ENCODE measurements at places on chromosomes 3 and 15.
A peak's percentile ranks its signal among the peaks of the same experiment; 100 is the strongest.

- H3K36me3 ChIP-seq = peaks cover 27% of the 10 kb centered on the region
- no peak overlapping the region for H3K27ac ChIP-seq
- H3K4me3 ChIP-seq = peak overlapping the region; percentile 72
- DNase-seq = no peak
- peaks cover 17% of the 10 kb centered on the region for H3K4me1 ChIP-seq
- no peaks in the 10 kb centered on the region for H3K27me3 ChIP-seq
Observed at GRCh38 chr3:58434511-58434910, 879 bp upstream of the PDHB start.

DNA sequence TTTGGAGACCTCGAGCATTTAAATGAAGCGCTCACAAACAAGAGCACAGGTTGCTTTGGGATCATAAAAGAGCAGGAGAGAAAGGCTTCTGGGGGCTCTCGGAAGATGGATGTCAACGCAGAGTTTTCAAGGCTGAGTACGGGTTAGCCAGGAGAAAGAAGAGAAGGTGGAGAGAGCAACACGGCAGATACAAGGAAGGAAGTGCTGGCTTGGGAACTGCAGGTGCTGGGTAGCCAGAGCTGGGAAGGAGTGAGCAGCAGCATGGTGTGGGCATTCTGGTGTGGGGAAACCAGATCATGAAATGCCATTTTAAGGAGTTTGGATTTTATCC, 580 bp upstream of the RUBCN start:
- H3K36me3 ChIP-seq = peaks cover 4% of the 10 kb centered on the region
- H3K27me3 ChIP-seq = no peaks in the 10 kb centered on the region
- no peak for DNase-seq
- H3K4me1 ChIP-seq = peaks cover 28% of the 10 kb centered on the region
- peak overlapping the region; percentile 89 for H3K4me3 ChIP-seq
- H3K27ac ChIP-seq = peak overlapping the region; percentile 82

DNA sequence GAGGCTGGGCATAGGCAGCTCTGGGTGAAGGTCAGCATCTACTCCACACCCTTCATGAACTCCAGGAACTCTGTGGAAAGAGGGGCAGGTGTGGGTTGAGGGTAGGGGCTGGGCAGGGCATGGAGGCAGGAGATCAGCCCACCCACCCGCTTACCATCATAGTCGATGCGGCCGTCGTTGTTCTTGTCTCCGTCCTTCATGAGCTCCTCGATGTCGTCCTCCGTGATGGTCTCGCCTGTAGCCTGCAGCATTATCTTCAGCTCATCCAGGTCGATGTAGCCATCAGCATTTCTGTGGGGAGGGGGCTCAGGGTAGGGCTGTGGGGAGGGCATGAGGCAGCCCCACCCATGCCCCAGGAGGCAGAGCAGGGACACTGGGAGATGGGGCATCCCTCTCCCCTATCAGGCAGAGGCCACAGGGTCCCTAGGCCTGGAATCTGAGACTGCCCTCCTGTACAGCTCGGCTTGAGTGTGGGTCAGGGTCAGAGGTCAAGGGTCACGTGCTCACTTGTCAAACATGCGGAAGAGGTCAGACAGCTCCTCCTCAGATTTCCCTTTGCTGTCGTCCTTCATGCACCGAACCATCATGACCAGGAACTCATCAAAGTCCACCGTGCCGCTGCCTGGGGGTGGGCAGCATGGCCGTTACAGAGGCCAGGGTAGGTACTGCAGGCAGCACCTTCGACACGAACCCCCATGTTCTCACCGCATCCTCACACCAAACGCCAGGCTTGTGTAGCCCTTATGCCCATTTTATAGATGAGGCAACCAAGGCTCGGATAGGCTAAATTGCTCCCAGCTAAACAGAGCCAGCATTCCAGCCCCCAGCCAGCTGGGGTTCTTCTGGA, 2.4 kb downstream of the TNNC1 start:
- H3K4me1 ChIP-seq = peaks cover 33% of the 10 kb centered on the region
- H3K4me3 ChIP-seq = no peak overlapping the region
- DNase-seq = no peak

- no peaks in the 10 kb centered on the region for H3K36me3 ChIP-seq
- no peaks in the 10 kb centered on the region for H3K4me1 ChIP-seq
- no peak overlapping the region for H3K4me3 ChIP-seq
- no peak overlapping the region for H3K27ac ChIP-seq
Observed at GRCh38 chr3:156350781-156351180, 204.1 kb downstream of the SSR3 start.

DNA sequence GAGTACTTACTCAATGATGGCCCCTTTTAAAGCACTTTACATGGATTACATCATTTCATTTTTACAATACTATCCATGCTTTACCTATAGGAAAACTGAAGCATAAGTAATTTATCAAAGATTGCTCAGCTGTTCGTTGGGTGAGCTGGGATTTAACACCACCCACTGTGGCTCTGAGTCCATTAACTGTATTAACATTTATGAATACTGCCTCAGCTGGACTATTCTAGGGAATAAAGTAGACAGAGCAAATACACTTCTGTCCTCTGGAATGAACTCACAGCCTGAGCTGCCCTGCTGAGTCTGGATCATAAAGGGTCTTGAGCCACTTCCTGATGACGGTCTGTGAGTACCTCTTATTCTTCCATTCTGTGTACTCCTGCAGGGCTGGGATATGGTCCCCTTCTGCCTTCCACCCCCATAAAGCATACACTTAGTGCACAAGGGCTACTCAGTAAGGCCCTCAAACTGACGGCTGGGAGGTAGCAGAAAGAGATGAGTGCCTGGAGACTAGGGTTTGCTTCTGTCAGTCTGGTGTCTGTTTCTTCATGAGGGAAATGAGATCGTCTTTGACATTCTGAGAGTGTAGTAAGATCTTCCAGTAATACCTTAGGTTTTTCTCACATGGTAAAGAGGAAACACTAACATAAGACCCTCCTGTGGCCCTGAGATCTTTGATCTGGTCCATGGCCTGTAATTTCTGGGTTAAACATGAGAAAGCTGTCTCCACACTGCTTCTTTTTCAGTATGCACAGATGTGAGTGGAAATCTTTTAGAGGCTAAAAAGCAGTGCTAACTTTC, 12.6 kb upstream of the ST6GAL1 start:
- H3K36me3 ChIP-seq = no peaks in the 10 kb centered on the region
- no peak overlapping the region for H3K27ac ChIP-seq
- no peaks in the 10 kb centered on the region for H3K27me3 ChIP-seq
- no peak overlapping the region for H3K4me3 ChIP-seq
- DNase-seq = no peak

DNA sequence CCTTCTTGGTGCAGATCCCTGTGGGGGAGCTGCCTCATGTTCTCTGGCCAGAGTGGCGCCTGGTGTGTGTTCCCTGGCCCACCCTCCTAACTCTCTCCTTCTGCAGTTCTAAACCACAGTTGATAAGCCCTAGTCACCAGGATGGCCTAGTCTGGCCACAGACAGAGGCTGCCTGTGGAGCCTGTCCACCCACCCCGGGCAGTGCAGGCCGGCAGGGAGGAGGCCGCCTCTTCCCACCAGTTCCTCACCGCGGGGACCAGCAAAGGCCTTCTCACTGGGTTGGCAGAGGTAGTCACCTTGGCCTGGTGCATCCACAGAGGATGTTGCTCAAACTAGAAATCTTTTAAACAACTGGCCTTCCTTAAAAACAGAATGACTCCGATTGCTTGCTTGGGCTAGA, 276.4 kb upstream of the TTC14 start:
- no peak overlapping the region for H3K27ac ChIP-seq
- DNase-seq = no peak
- no peak overlapping the region for H3K4me3 ChIP-seq
- no peaks in the 10 kb centered on the region for H3K36me3 ChIP-seq

GRCh38 chr3:139288266-139288821, 55.5 kb upstream of the MRPS22 start:
- no peak overlapping the region for H3K27ac ChIP-seq
- DNase-seq = no peak
- no peaks in the 10 kb centered on the region for H3K36me3 ChIP-seq
- no peaks in the 10 kb centered on the region for H3K4me1 ChIP-seq
- H3K4me3 ChIP-seq = no peak overlapping the region

- no peak within 1 kb of the TSS for H3K27ac ChIP-seq
- peaks cover 2% of the 10 kb centered on the region for H3K27me3 ChIP-seq
- no peak within 1 kb of the TSS for H3K4me3 ChIP-seq
- DNase-seq = no peak
- H3K4me1 ChIP-seq = no peaks in the 10 kb centered on the region
- H3K36me3 ChIP-seq = no peaks in the 10 kb centered on the region
Observed at GRCh38 chr15:48191574-48192225, at the start of gene CTXN2. TSS of gene CTXN2 (plus strand) at chr15:48191665. CDS start at chr15:48201301, 9,636 bp downstream.

DNA sequence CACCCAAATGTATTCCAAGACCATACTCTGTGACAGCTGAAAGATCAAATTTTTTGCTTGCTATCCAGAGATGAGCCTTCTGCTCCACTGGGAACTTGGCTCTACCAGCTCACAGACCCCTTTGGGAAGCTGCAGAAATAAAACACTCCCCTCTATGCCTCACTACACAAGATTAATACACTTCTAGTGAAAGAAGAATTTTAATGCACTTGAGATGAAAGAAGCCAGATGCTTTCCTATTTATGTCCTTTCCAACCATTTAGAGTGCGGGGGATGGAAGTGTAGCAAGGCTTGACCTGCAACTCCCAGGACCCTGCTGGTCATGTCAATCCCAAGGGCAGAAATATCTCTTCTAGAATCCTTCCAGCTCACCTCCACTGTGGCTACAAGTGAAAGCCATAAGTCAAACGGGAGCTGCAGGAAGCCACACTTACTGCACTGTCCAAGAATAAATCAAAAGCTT, 34.7 kb downstream of the ANXA2 start:
- H3K27ac ChIP-seq = no peak overlapping the region
- DNase-seq = no peak
- H3K36me3 ChIP-seq = peaks cover 58% of the 10 kb centered on the region
- peaks cover 15% of the 10 kb centered on the region for H3K4me1 ChIP-seq
